ENCODE measurements at places on chromosomes 5 and 9. TPM values are rescaled to one million over a fixed set of nuclear protein-coding genes. Genes with fewer than 3 reads are reported as not detected.
A peak's percentile ranks its signal among the peaks of the same experiment; 100 is the strongest.

Gene ZNF483
- total RNA-seq = 62.9 TPM

DNA sequence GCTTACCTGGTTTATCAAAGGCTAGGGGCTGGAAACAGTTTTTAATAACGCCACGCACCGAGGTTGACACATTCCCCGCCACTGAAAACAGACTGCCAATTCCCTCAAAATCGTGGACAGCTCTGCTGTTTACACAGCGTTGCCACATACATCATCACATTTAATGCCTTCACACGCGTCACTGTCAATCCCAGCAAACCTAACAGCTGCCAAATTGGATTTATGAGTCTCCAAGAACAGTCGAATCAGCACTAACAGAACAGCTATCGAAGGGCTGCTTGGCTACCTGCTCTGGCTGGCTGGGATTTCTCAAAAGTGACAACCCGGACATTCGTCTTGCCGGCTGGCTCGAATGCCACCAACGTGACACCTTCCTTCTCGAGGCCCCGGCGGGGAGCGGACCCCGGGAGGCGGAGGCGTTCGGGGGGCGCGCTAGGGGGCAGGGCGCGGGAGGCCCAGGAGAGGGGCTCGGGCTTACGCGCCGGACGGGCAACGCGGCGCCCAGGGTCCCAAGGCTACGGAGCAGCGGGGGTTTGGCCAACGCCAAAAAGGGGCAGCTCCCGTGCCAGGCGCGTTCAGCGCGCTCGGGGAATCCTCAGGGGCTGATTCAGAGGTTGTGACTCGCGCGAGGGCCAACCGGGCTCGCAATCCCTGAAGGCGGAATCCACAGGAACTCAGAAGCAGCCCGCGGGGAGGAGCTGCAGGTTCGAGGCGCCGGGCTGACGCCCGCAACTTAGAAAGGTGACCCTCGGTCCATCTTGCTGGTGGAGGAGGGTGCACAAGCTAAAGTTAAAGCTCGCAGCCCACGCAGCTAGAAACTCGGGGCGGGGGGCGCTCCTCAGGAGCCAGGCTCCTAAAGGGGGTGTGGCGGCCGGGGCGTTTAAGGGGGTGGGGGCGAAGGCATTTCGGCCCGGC lies 1.2 kb downstream of the CDC14B start:
- peak; percentile 72 for DNase-seq

Gene ACSL6
- total RNA-seq = 0.28 TPM

DNA sequence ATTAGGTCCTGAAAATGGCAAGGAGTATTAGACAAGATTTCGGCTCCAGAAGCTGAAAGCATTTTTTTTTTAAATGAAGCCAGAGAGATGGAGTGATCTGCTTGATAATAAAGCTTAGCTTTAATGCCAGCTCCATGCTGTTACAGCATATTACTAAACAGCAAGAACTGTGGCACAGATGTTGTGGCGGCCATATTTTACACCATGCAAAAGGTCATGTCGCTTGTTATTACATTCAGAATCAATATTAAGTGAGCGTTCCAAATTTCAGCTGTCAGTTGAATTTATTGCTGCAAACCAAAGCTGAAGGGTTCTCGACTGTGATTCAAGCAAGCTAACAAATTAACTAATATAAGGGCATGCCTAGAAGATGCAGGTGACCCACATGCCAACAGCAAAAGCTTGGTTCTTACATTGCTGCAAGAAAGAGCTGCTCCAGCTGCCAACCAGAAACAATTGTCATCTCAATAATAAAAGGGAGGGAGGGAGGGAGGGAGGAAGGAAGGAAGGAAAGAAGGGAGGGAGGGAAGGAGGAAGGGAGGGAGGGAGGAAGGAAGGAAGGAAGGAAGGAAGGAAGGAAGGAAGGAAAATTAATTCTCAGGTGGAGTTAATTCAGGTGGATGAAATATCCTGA lies 517.7 kb upstream of the WWC1 start:
- no peak for DNase-seq

Gene SPATA31A3
- not detected for total RNA-seq

Gene HACD4
- 0.42 TPM for total RNA-seq

Gene TAS2R1
- not detected for total RNA-seq

Gene MZB1
- not detected for total RNA-seq

GRCh38 chr5:96885518-96886338 lies 9.4 kb downstream of the ERAP2 start:
- DNase-seq = no peak

DNA sequence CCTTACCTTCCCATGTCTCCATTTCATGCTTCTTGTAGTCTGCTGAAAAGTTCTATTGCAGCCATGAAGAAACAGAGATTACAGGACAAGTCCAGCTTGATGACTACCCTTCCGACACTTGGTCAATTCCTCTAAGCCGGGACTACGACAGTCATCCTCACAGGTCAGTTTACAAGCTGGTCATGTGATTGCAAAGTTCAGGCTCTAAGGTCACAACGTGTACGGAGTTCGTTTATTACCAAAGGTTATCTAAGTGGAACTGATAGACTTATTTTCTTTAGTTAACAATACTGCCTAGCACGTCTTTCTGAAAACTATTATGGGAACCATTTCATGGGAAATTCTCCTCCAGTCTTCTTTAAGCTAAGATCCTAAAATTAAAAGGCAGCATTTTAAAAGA lies 88.5 kb upstream of the NR5A1 start:
- DNase-seq = no peak
